PC-3 (cell line): ENCODE measurements at places on chromosomes 6 and 20. TPM values are rescaled to one million over a fixed set of nuclear protein-coding genes. Genes with fewer than 3 reads are reported as not detected.

GRCh38 chr20:37901654-37902503, 1.0 kb upstream of the VSTM2L start:
- peak; percentile 74 for DNase-seq

DNA sequence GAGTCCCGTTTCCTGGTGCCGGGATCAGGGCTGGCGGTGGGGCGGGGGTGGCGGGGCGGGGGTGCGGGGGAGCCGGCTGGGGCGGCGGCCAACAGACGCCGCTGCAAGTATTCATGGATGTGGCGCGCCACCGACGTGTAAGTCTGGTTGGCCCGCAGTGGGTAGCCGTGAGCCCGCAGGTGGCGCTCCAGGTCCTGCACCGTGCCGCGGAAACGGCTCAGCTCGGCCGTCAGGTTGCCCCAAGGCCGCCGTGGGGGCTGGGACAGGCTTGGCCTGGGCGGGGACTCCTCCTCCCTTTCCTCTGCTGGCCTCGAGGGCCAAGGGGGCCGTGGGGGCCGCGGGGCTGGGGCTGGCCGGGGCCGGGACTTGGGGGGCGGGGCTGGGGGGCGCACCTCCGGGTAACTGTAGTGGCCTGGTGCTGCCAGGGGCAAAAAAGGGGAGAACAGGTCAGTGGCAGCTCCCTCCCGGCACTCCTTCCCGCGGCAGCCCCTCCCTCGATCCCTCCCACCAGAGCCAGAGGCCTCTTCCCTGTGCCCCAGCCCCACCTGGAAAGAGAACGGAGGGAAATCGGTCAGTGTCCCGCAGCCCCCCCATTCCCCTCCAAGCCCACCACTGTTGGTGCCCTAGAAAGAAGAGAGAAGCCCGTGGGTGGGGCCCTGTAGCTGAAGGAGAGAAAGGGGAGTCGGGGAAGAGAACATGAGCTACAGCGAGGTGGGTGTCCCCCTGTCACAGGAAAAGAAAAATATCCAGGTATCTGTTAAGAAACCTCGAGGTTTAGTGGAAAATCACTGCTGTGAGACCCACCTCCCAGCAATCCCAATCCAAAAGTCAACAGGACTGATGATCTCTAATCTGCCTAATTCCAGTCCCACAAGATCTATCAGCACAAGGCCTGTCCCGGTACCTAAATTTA, 21.3 kb downstream of the TNXB start:
- peak; percentile 88 for DNase-seq

- no peak for DNase-seq
Measured at GRCh38 chr20:4670469-4670868, 51.2 kb upstream of the PRND start.

Gene SLC22A3
- total RNA-seq = 0.47 and 0.92 TPM in 2 replicates

Gene MICB
- total RNA-seq = 25.6 and 32.9 TPM in 2 replicates

DNA sequence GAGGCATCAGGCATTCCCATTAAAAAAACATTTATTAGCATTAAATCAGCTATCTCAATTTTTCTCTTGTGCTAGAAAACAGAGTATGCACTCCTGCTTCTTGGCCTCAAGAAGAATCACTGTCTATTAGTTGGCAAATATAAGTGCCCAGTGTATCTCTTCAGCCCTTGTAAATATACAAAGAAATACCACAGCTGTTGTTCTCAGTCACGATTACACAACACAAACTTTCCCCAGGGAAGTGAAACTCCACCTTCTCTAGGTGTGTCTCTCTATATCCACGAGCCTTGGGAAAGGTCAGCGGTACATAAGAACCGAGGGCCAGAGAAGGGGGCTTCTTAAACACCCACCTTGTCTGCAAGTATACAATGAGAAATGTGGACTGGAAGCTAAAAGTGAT, 194.7 kb downstream of the PKHD1 start:
- DNase-seq = peak; percentile 29

DNA sequence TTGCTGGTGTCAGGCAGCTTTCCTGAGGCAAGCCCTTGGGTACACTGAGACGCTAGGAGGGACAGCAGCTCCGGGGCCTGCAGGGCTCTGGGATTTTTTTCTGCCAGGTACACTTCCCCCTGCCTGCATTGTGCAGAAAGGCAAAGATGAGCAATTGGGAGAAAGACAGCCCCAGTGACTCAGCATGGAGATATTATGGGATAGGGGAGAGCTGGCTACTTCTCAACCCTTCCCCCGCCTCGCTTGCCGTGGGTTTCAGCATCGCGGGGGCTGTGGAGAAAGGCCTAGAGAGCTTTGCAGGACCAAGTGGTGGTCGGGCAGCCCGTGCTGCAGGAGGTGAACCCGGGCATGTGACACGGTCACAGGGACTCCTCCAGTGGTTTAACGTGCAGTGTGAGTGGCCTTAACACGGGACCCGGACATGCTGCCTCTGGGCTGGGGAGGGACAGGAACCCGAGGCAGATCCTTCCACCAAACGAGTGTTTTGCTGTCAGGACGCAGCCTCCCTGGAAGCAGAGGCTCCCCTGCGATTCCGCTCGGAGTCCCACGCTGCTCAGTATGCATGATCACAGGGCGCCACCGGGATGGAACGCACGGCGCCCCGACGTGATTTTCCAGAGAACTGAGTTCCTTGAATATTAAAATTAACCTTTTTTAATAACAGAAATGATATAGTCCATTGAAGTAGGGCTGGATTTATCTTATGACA, 139.9 kb downstream of the CDH4 start:
- no peak for DNase-seq

DNA sequence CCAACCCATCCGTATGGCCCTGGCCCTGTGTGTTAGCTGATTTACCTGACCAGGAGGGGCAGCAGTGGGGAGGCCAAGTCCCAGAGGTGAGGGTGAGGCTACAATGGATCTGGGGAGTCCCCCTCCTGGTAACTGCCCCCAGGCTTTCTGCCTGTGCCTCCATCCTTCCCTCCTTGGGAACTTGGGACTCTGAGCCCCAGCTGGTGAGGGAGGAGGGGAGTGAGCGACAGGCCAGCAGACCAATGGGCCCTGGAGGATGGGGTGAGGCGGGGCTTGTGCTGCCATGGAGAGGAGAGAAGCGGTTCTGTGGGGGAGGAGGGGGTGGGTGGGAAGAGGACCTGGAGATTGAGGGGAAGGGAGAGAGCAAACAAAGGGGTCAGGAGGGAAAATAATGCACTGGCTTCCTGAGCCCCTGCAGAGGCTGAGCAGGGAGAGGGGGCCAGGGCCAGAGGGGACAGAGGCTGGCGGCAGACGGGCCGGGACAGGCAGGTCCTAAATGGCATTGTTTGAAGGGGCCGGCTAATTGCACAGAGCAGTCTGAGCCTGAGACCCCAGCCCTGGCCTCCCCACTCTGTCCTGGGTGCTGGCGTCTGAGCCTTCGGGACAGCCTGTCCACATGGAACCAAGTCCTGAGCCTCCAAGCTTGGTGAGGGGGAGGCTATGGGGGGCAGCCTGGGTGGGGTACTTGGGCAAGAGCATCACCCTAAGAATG, 17.5 kb downstream of the DNMT3B start:
- DNase-seq = no peak

GRCh38 chr6:36594816-36595643, 868 bp downstream of the SRSF3 start:
- peak; percentile 38 for DNase-seq

Gene OOEP
- not detected in 2 replicates for total RNA-seq

Gene RBPJL
- not detected in 2 replicates for total RNA-seq

Gene COL9A1
- not detected in 2 replicates for total RNA-seq

DNA sequence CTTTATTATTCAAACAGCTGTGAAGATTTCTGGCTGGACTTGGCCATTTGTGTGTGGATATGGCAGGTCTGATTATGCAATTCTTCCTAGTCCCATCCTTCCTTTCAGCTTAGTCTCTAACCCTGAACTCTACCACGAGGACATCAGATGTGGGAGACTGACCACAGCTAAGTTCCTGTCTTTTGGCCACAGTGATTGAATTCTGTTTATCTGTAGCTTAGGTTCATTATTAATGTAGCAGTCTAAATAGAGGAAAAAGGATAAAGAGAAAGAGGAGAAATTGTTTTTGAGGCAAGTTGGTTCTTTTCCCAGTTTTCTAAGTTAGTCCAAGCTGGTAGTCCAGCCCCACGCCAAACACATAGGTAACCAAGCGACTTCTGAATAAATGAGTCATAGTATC, 598.9 kb downstream of the RFPL4B start:
- DNase-seq = no peak

GRCh38 chr20:25148181-25148981, 47.1 kb upstream of the ENTPD6 start:
- DNase-seq = no peak

GRCh38 chr6:167748046-167748445, 78.7 kb upstream of the AFDN start:
- DNase-seq = no peak

Gene BANF2
- not detected in 2 replicates for total RNA-seq

- no peak for DNase-seq
Measured at GRCh38 chr6:38264605-38265004, 375.1 kb downstream of the BTBD9 start.

GRCh38 chr20:5863040-5863833, 87.1 kb downstream of the TRMT6 start:
- peak; percentile 72 for DNase-seq

DNA sequence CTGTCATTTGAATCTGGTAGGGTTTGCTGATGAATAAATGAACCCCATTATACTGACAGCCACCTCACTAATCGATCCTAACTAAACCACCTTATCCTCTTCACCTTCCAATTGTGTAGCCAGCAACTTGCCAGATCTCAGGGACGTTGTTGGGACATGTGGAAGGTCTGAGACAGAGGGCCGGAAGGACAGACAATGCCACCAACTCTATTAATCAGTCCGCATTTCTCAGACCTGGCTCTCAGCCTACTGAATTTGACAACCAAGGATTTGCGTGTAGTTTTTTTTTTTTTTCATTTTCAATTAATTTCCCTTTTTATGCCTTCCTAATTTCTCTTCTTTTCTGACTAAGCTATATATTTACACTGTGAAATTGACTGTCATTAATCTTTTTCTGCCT, 122.5 kb downstream of the CARMIL1 start:
- DNase-seq = no peak

Gene PAK5
- not detected in 2 replicates for total RNA-seq

DNA sequence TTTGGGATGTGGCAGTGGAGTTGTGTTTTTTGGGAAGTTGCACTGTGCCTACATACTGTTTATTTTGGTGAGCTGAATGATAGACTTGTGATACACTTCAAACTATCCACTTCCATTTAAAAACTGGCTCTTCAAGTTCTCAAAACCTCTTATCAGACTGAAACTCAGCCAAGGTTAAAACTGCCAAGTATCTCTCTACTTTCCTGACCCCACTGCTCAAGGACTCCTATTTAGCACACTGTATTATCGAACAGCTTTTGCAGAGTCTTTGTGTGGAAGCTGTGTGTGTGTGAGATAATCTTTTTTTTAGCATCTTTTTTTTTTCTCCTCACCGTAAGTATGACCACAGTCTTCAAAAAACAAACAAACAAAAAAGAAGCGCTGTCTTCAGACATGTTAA, 21.1 kb downstream of the STX11 start:
- no peak for DNase-seq

Gene SNAP91
- not detected in 2 replicates for total RNA-seq

DNA sequence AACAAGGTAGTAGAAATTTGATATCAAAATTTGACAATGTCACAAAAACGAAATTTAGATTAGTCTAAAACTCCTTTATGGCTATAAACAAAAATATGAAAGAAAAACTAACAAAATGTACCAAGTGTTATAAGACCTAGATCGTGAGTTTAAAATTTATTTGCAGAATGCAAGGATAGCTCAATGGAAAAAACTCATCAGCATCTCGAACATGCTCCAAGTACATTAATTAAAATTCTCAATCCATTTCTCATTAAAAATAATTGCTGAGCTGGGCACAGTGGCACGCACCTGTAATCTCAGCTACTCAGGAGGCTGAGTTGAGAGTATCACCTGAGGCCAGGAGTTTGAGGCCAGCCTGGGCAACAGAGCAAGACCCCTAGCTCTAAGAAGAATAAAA, 70.8 kb downstream of the MAP3K5 start:
- no peak for DNase-seq

- DNase-seq = peak; percentile 75
Measured at GRCh38 chr6:142756215-142756630, 188.8 kb downstream of the HIVEP2 start.

DNA sequence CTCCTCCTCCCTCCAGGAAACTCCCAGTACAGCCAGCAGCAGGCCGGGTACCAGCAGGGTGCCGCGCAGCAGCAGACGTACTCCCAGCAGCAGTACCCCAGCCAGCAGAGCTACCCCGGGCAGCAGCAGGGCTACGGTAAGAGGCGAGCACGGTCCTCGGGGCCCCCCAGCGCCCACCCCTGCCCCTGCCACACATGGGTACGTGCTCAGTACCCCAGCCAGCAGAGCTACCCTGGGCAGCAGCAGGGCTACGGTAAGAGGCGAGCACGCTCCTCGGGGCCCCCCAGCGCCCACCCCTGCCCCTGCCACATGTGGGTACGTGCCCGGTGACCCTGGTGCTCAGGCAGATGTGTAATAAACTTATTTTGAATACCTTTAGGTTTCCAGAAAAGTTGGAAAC, 10.2 kb upstream of the MTG2 start:
- no peak for DNase-seq

Gene TRIM40
- not detected in 2 replicates for total RNA-seq

Gene EPHA7
- total RNA-seq = 0.52 and 1.4 TPM in 2 replicates

GRCh38 chr20:53517146-53517545, 76.5 kb downstream of the ZNF217 start:
- peak; percentile 54 for DNase-seq

DNA sequence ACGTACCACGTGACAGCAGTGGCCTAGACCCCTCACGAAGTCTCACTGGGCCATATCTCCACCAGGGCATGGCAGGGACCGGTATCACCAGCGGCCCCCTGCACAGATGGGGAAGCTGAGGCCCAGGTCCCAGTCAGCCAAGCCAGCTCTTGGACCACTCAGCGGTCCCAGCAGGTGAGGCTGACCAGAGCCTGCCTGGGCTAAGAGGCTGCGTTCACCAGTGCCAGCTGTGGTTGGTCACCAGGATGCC, 2.6 kb upstream of the MRGBP start:
- no peak for DNase-seq

- DNase-seq = no peak
Measured at GRCh38 chr20:4813076-4813862, 91.6 kb downstream of the PRND start.

Gene TMEM151B
- total RNA-seq = not detected in 2 replicates

Gene SIRPD
- total RNA-seq = 0.18 and 0.23 TPM in 2 replicates
